Epithelial cell of prostate (primary cell): ENCODE measurements at places on chromosomes 11 and 22.
A peak's percentile ranks its signal among the peaks of the same experiment; 100 is the strongest.

DNA sequence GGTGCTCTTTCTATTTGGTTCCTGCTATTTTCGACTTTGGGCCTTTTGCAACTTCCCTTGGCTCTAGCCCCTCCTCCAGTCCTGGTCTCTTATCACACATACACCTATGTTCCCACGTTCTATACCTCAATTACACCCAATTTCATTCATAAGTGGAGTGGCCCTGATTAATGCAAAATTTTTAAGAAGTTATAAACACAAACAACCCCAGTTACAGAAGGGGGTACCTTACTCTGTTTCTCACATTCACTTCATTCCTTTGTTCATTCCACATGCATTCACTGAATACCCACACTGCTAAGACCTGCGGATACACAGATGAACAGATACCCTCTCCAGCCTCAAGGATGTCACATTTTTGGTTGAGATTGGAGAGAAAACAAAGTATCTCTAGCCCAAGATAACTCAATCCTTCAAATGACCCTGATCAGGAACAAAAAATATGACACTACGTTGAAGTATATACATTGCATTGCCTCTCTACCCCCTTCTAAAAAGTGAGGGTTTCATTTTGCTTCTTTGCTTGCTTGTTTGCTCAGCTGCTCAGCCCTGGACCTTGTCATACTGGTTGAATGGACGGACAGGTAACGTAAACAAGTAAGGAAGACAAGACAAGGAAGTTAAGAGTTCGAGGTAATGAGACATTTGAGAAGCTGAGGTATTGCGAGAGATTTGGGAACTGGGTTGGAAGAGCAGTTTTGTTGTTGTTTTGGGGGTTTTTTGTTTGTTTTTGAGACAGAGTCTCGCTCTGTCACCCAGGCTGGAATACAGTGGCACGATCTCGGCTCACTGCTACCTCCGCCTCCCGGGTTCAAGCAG lies 3.6 kb upstream of the VPS37C start:
- DNase-seq = no peak

GRCh38 chr11:76577226-76577920 lies 93.2 kb downstream of the LRRC32 start:
- DNase-seq = peak; percentile 74

DNA sequence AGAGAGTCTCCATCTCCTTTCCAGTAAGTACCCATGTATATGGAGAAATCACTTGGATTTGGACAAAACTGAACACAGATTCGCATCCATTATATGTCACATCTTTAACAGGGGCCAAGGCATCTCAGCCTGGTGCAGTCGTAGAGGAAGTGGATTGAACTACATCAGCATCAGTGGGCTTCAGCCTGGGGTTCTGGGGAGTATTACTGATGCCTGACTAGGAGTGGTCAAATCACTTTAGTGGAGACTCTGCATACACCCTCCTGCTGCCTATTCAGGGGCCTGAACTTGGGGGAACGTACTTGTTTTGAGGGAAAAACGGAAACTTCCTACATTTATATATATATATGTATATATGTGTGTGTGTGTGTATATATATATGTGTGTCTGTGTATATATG lies 72.8 kb downstream of the GAB4 start:
- no peak for DNase-seq

DNA sequence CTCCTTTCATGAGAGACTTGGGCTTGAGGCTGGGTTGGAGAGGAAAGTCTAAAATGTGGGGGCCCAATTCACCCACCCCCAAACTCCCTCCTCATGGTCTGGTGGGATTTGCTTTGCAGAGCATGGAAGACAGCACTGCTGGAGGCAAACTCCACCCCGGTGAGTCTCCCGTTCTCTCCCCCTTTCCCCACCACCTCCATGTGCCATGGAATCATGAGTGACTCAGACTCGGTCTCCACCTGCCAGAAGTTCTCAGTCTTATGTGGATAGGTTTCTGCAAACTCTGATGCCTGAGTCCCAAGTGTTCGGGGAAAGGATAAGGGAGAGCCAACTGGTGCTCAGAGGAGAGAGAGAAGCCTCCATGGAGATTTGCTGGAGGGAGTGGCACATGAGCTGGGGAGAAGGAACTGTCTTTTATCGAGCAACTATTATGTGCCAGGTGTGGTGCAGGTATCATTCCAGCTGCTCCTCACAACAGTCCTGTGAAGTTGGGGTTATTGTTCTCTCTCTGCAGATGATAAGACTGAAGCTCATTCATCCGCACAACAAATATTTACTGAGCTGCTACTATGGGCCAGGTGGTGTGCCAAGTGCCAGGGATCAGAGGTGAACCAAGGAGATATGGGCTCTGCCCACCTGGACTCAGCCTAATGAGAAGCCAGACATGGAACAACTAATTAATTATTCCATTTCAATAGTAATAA lies 6.6 kb downstream of the PLEKHB1 start:
- no peak for DNase-seq

- DNase-seq = no peak
These were observed 557.1 kb upstream of the CADM1 start for GRCh38 chr11:116061322-116061721.

DNA sequence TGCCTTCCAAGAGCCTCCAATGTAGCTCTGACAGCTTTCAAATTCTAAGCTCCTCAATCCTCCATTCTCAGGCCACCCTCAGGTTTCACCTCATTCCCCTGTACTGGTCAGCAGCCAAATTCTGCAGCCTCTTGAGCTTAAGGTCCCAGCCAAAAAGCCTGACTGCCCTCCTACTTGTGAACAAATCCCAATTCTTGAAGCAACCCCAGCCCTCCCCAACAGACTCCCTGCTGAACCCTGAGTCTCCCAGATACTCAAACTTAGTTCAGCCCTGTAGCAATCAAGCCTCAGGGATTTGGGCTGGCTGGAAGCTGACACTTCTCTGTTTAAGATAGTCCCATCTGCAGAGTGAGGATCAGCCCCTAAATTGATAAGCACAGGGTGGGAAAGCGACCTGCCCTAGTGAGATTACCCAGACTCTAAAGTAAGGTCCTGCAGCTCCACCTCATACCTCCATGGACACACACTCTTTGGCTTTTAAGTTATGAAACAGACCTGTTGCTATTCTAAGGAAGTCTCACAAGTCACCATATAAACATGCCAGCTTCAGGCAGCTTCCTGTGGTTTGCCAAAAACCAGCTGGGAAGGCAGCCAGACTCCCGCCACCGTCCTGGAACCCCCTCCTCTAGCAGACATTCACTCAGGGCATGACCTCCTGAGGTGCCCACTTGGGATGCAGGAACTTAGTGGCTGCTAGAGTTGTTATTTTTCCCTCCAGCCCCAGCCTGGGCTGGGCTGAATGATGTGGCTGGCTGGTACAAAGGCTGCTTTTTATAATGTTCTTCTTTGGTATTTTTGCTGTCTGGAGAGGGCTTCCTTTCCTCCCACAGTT lies 82.5 kb upstream of the PICALM start:
- DNase-seq = no peak

DNA sequence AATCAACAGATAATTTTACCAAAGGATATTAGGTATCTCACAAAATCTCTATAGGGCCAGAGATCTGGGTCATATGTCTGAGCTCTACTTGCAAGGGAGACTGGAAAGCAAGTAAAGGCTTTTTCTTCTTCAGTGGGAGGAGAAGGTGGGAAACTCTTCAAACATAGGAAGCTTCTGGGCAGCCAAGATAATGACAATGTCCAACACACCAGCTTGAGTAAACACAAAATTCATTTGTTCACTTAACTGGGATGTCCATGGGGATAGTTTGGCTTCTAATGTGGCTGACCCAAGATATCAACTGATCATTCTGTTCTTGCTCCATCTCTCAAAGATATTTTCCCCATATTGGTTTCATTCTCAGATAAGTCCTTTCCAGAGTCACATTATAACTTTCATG lies 37.4 kb downstream of the OR2AT4 start:
- DNase-seq = no peak

DNA sequence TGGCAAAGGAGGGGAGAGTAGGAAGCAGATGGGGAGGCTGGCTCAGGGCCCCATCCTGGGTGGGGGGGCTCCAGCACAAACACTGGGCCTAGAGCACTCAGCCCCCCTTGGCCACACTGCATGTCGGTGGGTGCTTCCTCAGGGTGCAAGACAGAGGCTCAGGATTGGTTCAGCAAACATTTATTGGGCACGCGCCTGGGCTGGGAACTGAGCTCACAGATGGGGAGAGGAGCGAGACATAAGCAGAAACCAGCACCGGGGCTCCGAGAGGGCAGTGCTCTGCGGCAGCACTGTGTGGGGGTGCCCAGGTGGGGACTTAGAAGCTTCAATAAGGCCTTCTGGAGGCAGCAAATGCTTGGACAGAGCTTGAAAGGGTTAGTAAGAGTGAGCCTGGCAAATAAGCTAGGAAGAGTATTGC lies 12.1 kb upstream of the EHD1 start:
- no peak for DNase-seq

- DNase-seq = no peak
These were observed at the start of gene LRRC75B for GRCh38 chr22:24592851-24593558. LRRC75B (minus strand) TSS chr22:24593073; CDS start chr22:24593039, 34 bp downstream.

GRCh38 chr11:19595840-19596751 lies 116.5 kb upstream of the NAV2 start:
- no peak for DNase-seq

- DNase-seq = no peak
These were observed 28.6 kb downstream of the RAB30 start for GRCh38 chr11:83042964-83043711.

- DNase-seq = peak; percentile 10
These were observed 10.7 kb upstream of the ACCSL start for GRCh38 chr11:44036811-44037657.

GRCh38 chr11:102453302-102453695 lies 734 bp upstream of the TMEM123 start:
- no peak for DNase-seq

DNA sequence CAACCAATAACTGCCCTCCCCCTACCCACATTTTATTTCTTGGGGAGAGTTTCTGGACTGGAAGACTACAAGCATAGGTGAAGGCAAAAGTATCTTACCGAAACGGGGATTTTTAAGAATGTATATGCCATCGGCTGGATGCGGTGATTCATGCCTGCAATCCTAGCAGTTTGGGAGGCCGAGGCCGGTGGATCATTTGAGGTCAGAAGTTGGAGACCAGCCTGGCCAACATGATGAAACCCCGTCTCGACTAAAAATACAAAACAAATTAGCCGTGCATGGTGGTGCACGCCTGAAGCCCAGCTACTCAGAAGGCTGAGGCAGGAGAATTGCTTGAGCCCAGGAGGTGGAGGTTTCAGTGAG lies 20.8 kb upstream of the SLN start:
- DNase-seq = no peak

GRCh38 chr11:79313530-79313913 lies 127.3 kb downstream of the TENM4 start:
- DNase-seq = no peak

GRCh38 chr11:18615628-18616392 lies 16.2 kb downstream of the MISFA start:
- no peak for DNase-seq

DNA sequence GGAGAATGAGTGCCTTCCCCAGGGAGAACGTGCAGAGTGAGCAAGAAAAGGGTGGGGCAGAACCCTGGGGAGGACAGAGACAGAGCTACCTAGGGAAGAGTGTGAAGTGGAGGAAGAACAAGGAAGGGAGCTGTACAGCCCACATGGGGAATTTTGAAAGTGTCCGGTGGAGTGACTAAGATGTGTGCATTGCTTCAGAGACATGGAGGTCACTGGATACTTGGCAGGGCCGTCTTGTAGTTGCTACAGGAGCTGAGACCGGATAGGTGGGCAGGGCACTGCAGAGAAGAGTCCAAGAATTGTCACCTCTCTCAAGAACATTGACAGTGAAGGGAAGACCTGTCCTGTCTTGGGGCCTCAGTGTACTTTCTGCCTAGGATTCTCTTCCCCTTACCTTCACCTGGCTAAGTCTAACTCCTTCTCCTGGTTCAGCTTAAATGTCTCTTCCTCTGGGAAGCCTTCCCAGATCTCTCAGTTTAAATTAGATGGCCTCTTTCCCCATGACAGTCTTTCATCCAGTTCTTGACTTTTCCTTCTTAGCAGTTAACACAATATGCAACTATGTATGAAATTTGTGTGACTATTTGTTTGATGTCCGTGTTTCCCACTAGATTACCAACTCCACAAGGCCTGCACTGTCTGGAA lies 9.2 kb upstream of the P2RY6 start:
- no peak for DNase-seq

DNA sequence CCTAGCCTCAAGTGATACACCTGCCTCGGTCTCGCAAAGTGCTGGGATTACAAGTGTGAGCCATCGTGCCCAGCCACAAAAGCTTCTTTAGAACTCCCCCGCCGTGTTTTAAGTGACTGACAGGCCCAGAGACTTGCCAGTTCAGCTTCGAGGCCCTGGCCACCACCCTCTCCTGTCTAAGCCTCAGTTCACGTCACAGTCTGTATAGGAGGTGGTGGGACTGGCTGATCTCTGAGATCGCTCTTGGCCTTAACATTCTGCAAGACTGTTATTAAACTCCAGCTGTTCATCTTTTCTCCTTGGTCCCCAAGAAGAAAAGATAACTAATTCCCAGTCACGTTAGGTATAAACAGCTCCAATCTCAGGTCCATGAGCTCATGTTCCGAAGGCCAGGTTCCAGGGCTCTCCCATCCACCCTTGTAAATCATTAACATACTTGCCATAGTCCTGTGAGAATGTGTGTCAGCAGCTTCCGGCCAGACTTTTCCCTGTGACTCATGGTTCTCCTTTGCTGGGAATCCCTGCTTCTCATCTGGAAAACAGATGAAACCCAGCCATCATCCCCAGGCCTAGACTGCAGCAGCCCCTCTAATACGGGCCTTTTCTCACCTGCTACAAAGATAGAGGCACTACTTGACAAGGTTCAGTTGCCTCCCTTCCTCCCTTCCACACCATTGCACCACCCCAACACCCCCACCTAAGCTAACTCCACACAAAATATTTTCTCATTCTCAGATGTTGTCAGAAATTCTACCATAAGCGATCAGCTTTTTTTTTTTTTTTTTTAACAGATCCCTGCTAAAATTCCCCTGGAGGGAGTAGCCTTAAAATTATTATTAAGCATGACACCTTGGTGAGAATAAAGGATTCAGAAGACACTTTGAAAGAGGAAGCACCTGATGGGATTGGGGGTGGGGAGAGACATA lies 5.6 kb upstream of the KIAA0930 start:
- peak; percentile 92 for DNase-seq

- DNase-seq = no peak
These were observed 29.6 kb downstream of the PRDM10 start for GRCh38 chr11:129973068-129973467.
